ENCODE measurements at places on chromosomes 11 and 22. TPM values are rescaled to one million over a fixed set of nuclear protein-coding genes. Genes with fewer than 3 reads are reported as not detected.

- DNase-seq: no peak
These were observed 18.2 kb upstream of the OR6A2 start for GRCh38 chr11:6817694-6818093.

DNA sequence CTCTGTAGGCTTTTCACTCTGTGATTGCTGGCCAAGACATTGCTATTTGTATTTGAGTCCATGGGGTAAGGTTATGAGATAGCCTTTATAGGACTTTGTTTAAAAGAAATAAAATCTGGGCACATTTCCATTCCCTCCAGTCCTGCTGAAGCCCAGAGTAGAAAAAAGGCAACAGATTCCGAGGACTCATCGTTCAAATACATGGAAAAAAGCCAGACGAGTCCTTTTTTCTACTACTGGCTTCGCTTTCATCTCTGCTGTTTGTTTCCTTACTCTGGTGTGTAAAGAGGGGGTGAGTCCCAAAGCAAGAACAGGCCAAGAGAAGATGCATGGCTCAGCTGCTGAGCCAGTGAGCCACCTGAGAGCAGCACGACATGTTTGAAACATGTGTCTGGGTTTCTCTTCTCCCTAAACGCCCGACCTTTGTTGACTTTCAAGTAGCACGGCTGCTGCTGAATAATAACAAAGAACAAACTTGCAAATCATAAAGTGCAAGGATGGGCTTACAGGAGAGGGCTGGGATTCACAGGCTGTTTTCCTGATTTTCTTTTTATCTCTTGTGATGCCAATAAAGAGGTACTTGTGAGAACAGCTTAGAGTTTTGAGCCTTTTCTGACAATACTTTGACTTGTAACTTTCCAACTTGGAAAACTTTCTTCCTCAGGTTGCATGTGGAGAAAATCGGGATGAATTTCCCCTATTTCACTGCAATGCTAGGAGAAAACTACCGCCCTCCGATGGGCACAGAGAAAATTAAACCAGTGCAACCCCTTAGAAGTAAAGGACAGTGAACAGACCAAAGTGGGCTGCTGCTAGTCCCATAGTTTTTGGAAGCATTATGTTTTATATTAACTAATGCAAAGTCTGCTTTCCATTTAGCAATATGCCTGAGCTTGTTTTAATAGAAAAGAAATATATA is 195.2 kb upstream of the RAG2 start:
- no peak for DNase-seq

DNA sequence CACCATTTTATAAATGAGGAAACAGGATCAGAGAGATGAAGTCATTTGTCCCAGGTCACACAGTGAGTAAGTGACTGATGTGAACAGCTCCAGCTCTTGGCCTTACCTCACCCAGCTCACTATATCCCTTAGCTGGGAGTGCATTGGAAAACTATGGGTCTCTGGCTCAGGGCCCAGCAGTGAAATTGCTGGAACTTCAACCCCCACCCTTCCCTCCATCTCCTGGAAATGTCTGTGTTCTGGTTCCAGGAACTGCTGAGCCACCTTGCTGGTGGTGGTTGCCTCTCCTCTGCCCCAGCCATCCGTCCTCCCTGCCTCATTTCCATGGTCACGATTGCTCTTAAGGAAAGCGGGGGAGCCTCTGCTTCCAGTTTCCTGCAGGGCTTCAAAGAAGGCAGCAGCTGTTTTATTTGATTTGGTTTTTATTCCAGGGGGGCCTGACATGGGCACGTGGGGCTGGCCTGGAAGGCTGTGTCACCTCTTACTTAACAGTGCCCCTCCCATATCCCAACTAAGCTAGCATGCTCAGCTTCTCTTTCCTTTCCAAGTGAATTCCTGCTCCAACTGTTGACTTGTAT is 46.2 kb upstream of the CSTF3 start:
- no peak for DNase-seq

DNA sequence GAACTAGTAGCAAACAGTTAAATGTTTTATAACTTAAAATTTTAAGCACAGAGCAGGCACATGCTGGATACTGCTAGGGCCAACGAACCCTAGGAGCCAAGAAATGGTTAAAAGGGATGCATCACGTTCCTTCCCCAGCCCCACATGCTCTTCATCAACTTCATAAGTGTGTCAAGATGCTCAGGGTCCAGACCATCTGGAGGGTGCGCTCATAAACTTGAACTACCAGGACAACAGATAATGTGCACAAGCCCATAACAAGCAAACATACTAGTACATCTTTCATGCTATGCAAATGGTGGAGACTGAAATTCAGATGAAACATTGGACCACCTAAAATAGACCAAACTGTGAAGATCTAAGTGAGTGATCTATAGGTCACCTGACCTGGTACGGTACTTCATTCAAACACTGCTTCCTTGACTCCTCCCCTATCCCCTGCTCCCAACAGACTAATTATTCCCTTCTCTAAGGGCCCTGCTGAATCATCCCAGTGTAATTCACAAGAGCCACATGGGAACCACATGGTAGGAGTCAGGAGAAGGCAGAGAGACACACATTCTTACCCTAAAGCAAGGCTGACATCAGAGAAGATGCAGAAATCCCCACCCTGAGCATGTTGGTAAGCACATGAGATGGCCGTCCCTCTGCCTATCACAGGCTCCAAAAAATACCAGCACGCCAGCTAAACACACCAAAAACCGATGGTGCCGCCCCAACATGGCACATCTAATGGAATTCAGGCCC is 83.9 kb downstream of the ETS1 start:
- peak; percentile 75 for DNase-seq

DNA sequence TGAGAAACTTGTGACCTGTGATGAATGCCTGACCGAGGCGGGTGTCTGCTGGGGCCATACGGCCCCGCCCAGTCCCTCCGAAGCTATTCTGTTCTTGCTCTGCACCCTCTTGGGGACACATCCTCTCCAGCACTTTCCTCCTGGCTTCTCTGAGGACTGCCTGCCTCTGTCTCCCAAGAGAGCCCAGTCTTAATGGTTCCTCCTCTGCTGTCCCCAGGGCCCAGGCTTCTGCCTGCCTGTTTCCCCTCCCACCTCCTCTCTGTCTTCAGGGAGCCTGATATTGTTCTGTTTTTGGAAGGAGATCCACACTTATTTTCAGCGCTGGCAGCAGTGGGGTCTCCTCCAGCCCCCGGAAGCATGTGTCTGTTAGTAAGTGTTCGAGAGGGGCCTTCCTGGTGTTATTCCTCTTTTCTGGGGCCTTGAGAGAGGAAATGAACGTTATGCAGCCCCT is 18.7 kb downstream of the SYNGR1 start:
- DNase-seq: no peak

GRCh38 chr11:22432291-22433093 is 94.3 kb downstream of the SLC17A6 start:
- no peak for DNase-seq

DNA sequence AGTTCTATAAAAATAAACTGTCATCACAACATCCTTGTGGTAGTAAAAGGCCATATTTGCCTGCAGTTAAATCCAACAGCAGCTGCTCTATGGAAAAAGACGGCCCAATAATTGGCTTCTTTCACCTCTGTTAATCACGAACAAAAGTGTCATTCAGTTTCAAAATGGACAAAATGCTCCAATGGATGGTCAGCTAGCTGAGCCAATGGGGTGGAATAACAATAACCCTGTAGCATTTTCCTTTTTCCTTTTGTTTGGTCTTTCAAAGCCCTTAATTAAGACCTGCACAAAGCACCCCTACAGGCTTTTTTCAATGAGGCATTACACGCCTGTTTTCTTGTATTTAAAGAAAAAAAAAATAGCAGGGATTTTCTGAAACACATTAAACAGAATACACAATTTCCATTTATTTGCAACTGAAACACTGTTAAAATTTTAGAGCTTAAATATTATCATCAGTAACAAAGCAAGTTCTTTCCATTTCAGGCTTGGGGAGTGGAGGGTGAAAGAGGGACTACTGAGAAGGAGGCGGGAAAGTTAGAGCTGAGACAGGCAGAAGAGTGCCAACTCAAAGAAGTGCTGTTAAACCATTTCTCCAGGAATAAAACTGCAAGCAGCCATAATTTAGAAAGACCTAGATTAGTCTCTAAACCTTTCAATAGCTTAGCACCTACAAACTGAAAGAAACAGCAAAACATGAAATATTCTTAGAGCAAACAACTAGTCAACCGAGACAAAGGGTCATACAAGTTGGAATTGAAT is 28.7 kb downstream of the LGR4 start:
- no peak for DNase-seq

- DNase-seq: no peak
These were observed 1.2 kb downstream of the ROM1 start for GRCh38 chr11:62614275-62614674.

GRCh38 chr11:58466293-58466692 is 24.3 kb upstream of the OR5B12 start:
- no peak for DNase-seq

DNA sequence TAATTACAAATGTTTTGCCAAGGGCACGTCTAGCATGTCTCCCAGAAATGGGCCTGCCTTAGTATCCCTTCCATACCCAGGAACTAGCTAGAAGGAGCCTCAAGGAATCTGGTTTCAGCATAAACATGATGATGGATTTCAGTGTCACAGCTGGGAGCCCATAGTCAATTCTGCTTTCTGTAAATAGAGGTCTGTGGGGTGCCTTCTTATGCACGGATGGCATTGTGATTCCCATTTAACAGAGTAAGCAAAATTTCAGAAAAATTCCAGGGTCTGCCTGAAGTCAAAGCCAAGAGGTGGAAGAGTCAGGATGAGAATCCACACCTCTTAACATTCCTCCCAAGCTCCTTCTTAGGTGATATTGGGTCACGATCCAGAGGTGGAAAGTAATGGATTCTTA is 12.1 kb downstream of the DUSP18 start:
- no peak for DNase-seq

DNA sequence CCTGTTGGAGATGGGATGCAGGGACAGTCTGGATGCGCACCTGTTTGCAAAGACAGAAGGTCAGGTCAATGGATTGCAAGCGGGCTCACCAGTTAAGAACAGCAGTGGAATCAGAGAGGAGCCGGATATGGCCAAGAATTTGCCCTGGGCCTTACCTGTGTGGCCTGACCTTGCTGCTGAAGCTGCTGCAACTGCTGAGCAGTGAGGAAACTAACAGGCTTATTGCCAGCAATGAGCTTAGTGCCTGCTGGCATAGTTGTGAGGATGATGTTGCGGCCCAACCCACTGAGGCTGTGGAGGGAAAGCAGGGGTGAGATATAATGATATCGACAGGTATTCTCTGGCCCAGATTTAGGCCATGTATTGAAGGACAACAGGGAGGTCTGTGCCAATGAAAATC is 30.6 kb downstream of the NFRKB start:
- no peak for DNase-seq

- DNase-seq: no peak
These were observed 2.6 kb upstream of the NPTXR start for GRCh38 chr22:38846412-38846811.

- peak; percentile 11 for DNase-seq
These were observed 1421.2 kb upstream of the RAG2 start for GRCh38 chr11:38019072-38019775.

GRCh38 chr22:46129390-46130041 is 20.8 kb upstream of the PPARA start:
- no peak for DNase-seq

- no peak for DNase-seq
These were observed 40.7 kb upstream of the CLMP start for GRCh38 chr11:123235656-123236261.

- no peak for DNase-seq
These were observed 88.0 kb upstream of the E2F8 start for GRCh38 chr11:19328586-19329311.

GRCh38 chr11:67409781-67410368 is 5.6 kb upstream of the CARNS1 start:
- no peak for DNase-seq

- no peak for DNase-seq
These were observed 12.9 kb downstream of the PCSK7 start for GRCh38 chr11:117219001-117219400.

DNA sequence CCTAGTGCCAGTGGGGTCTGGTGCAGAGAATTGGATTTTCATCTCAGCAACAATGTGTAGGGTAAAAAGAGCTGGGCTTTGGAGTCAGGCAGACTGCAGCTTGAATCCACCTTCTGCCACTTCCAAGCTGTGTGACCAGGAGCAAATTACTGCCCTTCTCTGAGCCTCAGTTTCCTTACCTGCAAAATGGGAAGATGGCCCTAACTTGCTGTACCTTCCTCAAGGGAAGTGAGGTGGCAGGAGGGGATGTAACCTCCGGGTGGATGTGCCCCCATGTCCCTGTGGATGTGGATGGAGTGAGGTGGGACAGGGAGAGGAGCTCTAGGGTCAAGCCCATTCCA is 90.9 kb downstream of the CACNA1I start:
- no peak for DNase-seq

- DNase-seq: no peak
These were observed 126.7 kb downstream of the TEAD1 start for GRCh38 chr11:12800871-12801270.

DNA sequence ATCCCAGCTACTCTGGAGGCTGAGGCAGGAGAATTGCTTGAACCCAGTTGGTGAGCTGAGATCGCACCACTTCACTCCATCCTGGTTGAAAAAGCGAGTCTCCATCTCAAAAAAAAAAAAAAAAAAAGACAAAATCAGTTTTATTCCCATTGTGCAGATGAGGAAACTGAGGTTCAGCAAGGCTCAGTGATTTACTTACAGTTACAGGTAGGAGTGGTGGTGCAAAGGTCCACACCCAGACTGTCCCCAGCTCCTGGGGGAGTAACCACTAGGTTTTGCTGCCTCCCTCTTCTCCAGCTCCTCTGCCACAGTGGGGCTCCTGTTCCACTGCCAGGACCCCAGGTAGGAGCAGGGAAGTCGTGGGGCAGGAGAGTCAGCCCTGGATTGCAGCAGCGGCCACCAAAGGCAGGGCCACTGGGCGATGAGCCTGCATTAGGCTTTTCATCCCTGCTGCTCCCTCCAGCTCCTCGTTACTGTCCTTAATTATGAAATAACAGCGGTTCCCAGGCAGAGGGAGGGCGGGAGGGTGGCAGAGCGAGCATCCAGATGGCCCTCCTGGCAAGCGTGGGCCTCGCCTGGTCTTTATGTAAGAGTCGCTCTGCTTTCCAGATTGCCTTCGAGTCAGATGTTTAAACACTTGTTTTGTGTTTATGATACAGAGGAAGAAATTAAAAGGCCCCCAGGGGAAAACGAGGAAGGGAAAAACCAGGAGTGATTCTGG is 15.5 kb upstream of the RASD2 start:
- DNase-seq: no peak

- no peak for DNase-seq
These were observed 85.0 kb downstream of the NAT10 start for GRCh38 chr11:34190192-34191139.

JAML gene
- not detected for polyA plus RNA-seq

SGSM1 gene
- polyA plus RNA-seq: 0.01 TPM

ENDOD1 gene
- polyA plus RNA-seq: 35.5 TPM

OR6A2 gene
- 0.05 TPM for polyA plus RNA-seq

KLHDC7B gene
- polyA plus RNA-seq: not detected

KRTAP5-10 gene
- polyA plus RNA-seq: not detected

SLC43A1 gene
- 0.45 TPM for polyA plus RNA-seq

FGF19 gene
- polyA plus RNA-seq: 0.08 TPM

TLCD5 gene
- polyA plus RNA-seq: 4.0 TPM

PHRF1 gene
- polyA plus RNA-seq: 10.7 TPM

CDC42BPG gene
- 2.2 TPM for polyA plus RNA-seq

DRAP1 gene
- 175 TPM for polyA plus RNA-seq

PUS3 gene
- 8.8 TPM for polyA plus RNA-seq

NAALAD2 gene
- not detected for polyA plus RNA-seq

MMP7 gene
- 2.2 TPM for polyA plus RNA-seq

Measured in keratinocyte (primary cell).